Mammary epithelial cell (primary cell): ENCODE measurements at places on chromosomes 3 and 15.

DNA sequence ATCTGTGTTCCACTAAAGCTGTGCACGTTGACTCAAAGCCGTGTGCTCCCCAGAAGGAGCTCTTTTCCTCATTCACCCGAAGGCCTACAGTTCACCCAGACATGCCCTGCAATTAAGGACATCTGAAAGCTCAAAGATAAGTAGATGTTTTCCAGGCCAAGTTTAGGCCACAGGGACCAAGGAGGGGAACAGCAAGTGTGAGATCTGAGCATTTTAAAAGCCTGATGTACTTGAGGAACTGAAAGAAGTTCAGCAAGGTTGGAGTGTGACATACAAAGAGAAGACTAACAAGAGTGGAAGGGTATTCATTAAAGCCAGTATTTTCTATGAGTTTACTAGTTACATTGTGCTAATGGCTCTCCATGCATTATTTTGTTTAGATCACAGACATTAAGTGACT lies 68.0 kb downstream of the CASR start:
- DNase-seq: no peak

DNA sequence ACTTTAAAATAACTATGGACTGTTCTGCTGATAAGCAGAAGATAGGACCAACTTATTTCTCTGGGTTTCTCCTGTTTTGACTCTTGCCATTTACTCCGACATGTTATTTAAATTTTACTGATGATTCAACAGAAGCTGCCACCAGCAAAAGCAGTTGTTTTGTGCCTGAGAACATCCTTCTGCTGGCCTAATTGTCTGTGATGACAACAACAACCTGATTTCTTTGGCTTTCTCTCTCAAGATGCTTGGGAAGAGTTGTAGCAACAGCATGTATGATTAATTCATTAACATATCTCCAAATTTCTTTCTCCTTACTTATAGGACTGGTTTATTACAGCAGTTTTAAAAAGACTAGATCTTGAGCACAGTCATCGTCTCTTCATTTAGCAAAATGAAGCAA lies 36.9 kb upstream of the DYNC1LI1 start:
- no peak for DNase-seq

DNA sequence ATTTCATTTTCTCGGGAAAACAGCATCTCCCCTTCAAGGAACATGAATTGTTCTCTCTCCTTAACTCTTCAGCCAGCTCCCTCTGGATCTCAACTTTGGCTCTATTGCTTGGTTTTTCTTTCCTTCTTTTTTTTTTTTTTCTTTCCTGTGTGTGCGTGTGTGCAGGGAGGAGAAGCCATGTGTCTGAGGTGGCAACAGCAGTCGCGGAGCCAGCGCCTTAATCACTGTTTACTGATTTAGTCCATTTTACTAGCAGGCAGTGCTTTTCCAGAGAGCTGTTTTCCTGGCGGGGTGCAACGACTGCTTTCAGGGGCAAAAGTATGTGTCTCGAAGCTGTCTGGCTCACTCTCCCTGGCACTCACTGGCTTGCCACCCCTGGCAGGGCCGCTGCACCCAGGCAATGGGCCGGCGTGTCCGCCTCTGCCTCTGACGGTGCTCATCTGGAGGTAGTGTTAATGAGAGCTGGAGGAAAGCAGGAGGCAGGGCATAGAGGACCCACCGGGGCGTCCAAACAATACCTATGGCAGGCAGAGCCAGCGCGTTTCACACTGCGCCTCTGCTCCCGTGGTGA lies 835.4 kb upstream of the NR2F2 start:
- no peak for DNase-seq

GRCh38 chr3:146342989-146343388 lies 92.1 kb upstream of the PLSCR4 start:
- no peak for DNase-seq

GRCh38 chr3:57145852-57146251 lies 19.3 kb downstream of the IL17RD start:
- no peak for DNase-seq

DNA sequence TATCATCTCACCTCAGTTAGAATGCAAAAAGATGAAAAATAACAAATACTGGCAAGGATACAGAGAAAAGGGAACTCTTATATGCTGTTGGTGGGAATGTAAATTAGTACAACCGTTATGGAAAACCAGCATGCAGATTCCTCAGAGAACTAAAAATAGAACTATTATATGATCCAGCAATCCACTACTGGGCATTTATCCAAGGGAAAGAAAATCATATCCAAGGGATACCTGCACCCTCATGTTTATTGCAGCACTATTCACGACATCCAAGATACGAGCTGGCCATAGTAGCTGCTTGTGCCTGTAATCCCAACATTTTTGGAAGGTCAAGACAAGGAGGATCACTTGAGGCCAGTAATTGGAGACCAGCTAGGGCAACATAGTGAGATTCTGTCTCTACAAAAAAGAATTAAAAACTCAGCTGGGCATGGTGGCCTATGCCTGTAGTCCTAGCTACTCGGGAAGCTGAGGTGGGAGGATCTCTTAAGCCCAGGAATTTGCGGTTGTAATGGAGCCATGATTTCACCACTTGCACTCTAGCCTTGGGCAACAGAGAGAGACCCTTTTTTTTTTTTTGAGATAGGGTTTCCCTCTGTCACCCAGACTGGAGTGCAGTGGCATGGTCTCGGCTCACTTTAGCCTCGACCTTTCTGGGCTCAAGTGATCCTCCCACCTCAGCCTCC lies 26.6 kb downstream of the USP50 start:
- DNase-seq: no peak

- DNase-seq: no peak
Measured at GRCh38 chr3:167653155-167653554, 587 bp downstream of the WDR49 start.

DNA sequence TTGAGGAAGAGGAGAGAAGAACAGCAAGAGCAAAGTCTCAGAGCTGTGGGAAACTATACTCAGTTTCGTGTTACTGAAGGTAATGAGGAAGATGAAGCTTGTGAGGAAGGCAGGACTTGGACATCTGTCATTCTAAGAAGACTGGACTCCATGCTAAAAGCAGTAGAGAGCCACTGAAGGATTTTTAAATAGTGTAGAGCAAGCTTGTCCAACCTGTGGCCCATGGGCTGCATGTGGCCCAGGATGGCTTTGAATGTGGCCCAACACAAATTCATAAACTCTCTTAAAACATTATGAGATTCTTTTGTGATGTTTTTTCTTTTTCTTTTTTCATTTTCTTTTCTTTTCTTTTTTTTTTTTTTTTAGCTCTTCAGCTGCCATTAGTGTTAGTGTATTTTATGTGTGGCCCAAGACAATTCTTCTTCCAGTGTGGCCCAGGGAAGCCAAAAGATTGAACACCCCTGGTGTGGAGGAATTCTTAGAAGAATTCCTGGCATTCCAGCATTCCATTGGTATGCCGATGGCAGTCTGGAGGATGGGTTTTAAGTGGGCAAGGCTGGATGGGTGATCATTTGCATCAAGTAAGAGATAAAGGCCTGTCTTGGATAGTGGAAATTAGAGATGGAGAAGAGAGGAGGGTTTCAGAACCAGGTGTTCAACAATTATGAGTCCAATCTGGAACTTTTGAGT lies 6.9 kb upstream of the NFKBIZ start:
- no peak for DNase-seq

DNA sequence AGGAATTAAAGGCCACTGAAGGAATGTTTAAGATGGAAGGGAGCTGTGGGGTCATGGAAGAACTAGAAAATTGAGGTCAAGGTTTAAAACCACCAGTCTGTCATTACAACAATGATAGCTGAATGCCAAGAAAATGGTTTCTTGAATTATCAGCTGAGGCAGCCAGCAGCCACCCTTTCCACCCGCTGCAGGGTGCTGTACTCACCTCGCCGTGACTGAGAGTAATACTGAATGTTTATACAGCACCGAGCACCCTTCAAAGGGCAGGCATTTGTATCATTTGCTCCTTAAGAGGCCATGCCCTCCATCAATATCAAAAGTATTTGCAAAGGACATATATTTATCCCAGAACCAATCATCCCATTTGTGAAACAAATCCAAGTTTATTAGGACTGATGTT lies 402.8 kb downstream of the VPS13C start:
- no peak for DNase-seq

DNA sequence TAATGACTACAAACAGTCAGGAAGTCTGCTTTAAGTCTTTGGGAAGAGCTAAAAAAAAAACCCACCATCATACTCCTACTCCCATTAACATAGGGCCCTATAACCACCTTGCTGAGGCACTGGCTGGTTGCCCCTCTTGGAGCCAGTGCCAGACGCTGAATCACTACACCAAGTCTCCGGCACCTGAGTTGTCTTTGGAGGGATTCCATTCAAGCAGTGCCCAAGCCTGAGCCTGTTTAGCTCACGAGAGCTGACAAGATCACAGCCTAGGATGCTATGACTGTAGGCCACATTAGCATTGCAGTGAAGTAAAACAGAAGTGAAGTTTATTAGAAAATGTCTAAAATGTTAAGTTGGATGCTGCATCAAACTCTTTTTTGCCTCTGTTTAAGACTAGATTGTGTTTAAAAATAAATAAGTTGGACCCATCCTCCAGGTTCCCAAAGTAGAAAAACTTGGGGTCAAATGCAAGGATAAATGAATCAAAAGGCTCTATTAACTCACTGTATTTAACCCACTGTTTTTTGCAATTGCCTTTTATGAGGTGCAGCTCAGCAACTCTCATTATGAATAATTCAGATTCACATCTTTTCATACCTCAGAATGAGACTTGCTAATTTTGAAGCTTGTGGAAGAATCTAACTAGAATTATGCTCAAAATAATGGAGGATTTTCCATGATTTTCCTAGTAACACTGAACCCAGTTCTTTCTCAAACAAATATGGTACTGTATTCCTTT lies 461.9 kb downstream of the FOXP1 start:
- peak; percentile 24 for DNase-seq

DNA sequence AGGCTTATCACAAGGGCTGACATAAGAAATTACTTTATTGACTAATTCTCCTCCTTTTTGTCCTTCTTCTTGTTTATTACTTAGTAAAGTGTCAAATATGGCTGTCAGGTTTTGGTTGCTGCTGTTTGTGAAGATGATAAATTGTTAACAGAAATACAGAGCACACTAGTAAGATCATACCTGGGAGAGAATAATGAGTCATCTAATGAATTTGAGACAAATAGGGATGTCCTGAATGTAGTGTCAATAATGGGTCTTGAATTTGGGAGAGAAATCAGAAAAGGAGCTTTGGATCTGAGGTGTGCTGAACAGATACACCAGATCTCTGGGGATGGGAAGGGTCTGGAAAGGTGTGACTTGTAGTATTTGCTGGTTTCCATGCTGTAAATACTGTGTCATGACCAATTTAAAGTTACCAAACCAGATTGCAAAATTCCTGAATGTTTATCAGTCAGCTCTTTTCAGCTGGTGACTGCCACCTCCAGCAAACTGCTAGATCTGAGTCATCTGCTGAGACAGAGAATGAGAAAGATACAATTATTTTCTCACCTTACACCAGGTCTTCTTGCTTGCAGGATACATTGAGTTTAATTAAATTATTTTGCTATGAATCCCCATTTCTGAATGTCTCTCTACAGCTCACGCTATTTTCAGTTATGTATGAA lies 76.7 kb upstream of the SATB1 start:
- DNase-seq: peak; percentile 63

DNA sequence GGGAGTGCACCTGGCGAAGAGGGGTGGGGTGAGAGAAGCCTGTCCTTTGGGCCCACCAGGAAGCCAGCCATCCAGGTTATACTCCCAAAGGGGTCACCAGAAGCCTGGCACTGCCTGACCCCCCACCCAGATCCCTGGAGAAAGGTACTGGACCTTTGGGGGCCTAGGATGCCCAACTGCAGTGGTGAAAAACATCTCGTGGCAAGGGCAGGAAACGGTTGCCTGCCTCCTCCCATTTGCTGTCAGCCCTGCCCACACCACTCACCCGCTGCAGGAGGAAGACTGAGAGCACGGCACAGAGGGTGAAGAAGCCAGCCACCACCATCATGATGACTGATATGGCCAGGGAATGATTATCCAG lies 2.2 kb upstream of the ULK3 start:
- DNase-seq: no peak

DNA sequence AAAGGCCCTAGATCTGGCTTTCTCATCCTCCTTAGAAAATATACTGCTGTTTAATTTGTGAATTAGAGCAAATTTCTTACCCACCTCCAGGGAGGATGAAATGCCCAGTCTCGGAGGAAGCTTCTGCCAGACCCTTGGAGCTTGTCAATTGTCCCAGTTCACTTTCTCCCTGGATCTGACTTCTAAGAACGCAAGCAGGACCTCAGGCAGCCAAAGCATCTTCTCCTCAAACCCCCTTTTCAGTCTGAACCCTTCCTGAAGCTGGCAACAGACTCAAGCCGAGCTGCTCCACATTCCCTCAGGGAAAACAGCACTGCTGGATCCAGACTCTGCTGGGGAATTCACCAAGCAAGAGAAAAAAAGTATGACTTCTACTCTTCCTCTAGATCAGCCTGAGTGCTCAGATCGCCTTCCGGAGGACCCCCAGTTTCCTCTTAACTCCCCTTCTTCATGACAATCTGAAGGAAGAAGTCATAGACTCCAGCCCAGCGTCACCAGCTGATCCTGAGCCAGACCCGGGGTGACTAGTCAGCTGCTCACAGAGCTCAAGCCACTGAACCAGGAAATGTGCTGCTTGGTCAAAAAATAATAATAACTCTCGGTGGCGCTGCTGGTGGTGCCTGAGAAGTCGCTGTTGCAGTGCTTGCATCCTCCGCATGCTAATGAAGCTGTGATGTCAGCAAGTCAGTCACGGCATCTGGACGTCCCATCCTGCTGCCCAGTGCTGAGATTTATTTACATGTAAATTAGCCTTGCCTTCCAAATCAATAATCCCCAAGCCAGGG lies at the start of gene PRICKLE2:
PRICKLE2 (minus strand) TSS at position 641 of the 785 bp plus-strand sequence. CDS start 26,539 bp downstream, outside the sequence.
- peak; percentile 81 for DNase-seq

DNA sequence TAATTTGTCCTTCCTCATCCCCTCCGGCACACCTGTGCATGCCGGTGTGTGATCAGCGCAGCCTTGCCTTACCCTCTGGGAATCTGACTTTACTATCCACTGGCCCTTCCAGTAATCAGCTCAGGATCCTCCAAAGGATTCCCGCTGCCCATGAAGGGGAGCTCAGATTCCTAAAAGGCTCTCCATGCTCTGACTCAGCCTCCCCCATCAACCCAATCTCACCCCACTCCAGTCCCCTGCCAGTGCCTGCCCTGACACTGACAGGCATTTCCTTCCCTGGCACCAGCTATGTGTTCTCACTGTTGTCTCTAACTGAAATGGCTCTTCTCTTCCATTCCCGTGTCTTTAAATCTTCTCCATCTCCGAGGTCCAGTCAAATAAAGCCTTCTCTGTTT lies 7.3 kb upstream of the BCL2A1 start:
- DNase-seq: no peak
